ENCODE measurements at places on chromosomes 11 and 22. TPM values are rescaled to one million over a fixed set of nuclear protein-coding genes. Genes with fewer than 3 reads are reported as not detected.

The OR4C12 gene
- not detected for total RNA-seq

The GGTLC3 gene
- total RNA-seq, result not detected

The DSCAML1 gene
- total RNA-seq, result not detected

The OR6T1 gene
- not detected for total RNA-seq

The KCNJ1 gene
- not detected for total RNA-seq

The OR52W1 gene
- total RNA-seq, result not detected

The GAB4 gene
- not detected for total RNA-seq

The DDIAS gene
- 2.2 TPM for total RNA-seq

The MMP10 gene
- total RNA-seq, result 5.1 TPM

The RAB39A gene
- total RNA-seq, result not detected

The MGAT3 gene
- total RNA-seq, result 1.3 TPM

The MOB2 gene
- 31.0 TPM for total RNA-seq

The MYRF gene
- 1.0 TPM for total RNA-seq

The AQP11 gene
- 3.0 TPM for total RNA-seq

The MMP12 gene
- 0.17 TPM for total RNA-seq

The POU2AF2 gene
- total RNA-seq, result not detected

The SGSM1 gene
- total RNA-seq, result 0.36 TPM

The GVQW3 gene
- total RNA-seq, result 1.4 TPM

The OR51I1 gene
- not detected for total RNA-seq

The RPS6KB2 gene
- 36.5 TPM for total RNA-seq

The KLHL35 gene
- 4.6 TPM for total RNA-seq

The TSGA10IP gene
- total RNA-seq, result not detected

The RASL10A gene
- not detected for total RNA-seq

The SLC22A8 gene
- total RNA-seq, result not detected

The PNPLA3 gene
- 5.5 TPM for total RNA-seq

The TRIOBP gene
- total RNA-seq, result 176 TPM

The OR51D1 gene
- not detected for total RNA-seq

The FLRT1 gene
- total RNA-seq, result 0.03 TPM

The C11orf91 gene
- 0.17 TPM for total RNA-seq

The OR51B2 gene
- total RNA-seq, result 0.13 TPM

The OR5D16 gene
- not detected for total RNA-seq

The LIN7C gene
- total RNA-seq, result 36.8 TPM

The SLC17A6 gene
- not detected for total RNA-seq

The MRPL16 gene
- total RNA-seq, result 26.9 TPM

The ATXN10 gene
- total RNA-seq, result 174 TPM

The C11orf97 gene
- total RNA-seq, result not detected

The CYP2D6 gene
- 0.43 TPM for total RNA-seq

The PATE2 gene
- total RNA-seq, result 0.20 TPM

The CTSF gene
- total RNA-seq, result 52.2 TPM

The BACE1 gene
- total RNA-seq, result 53.7 TPM

The PKNOX2 gene
- 10.4 TPM for total RNA-seq

The BTBD18 gene
- not detected for total RNA-seq

The IRAG1 gene
- total RNA-seq, result 69.0 TPM

The DYNC2H1 gene
- 53.4 TPM for total RNA-seq

The SHISAL1 gene
- 13.5 TPM for total RNA-seq
